CD8-positive, alpha-beta memory T cell (primary cell): ENCODE measurements at places on chromosomes 12 and 14. TPM values are rescaled to one million over a fixed set of nuclear protein-coding genes. Genes with fewer than 3 reads are reported as not detected.

The LMNTD1 gene
- polyA plus RNA-seq = not detected

The CLEC4A gene
- 0.66 TPM for polyA plus RNA-seq

The PMEL gene
- not detected for polyA plus RNA-seq

The NKX2-1 gene
- polyA plus RNA-seq = not detected

The MAP1LC3B2 gene
- polyA plus RNA-seq = 5.8 TPM

The CLEC4E gene
- not detected for polyA plus RNA-seq

The FGD6 gene
- 0.36 TPM for polyA plus RNA-seq

DNA sequence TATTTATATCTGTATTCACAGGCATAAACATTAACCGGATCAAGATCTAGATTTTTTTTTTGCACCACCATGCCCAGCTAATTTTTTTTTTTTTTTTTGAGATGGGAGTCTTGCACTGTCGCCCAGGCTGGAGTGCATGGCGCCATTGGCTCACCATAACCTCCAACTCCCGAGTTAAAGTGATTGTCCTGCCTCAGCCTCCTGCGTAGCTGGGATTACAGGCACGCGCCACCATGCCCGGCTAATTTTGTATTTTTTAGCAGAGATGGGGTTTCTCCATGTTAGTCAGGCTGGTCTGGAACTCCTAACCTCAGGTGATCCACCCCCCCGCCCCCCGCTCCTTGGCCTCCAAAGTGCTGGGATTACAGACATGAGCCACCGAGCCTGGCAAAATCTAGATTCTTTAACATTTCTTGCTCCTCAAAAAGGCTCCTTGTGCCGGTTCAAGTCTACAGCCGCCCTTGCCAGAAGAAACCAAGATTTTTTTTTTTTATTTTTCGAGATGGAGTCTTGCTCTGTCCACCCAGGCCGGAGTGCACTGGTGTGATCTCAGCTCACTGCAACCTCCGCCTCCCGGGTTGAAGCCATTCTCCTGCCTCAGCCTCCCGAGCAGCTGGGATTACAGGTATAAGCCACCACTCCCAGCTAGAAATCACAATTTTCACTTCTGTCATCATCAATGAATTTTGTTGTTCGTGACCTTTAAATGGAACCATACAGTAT lies 36.9 kb upstream of the SLC2A3 start:
- no peaks in the 10 kb centered on the region for H3K36me3 ChIP-seq
- H3K27me3 ChIP-seq = no peaks in the 10 kb centered on the region
- peaks cover 19% of the 10 kb centered on the region for H3K4me1 ChIP-seq

DNA sequence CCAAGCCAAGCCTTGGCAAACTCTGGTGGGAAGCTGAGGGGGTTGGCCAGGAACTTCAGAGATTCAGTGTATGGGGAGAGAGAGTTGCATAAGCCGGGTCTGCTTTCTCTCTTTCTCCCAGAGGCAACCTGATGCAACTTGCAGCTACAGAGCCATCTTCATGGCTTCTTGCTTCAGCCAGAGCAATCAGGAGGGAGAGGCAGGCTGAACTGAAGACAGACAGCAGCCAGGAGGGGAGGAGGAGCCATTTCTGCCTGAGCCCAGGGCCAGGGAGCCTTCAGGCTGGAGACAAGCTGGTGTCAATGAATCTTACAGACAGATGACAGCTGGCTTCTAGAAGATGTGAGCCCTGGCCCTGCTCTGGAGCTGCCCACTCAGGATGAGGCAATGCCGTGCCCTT lies 18.7 kb downstream of the NPC2 start:
- no peak overlapping the region for H3K4me3 ChIP-seq
- H3K27ac ChIP-seq = no peak overlapping the region
- H3K27me3 ChIP-seq = no peaks in the 10 kb centered on the region
- DNase-seq = no peak
- H3K36me3 ChIP-seq = no peaks in the 10 kb centered on the region
- no peaks in the 10 kb centered on the region for H3K4me1 ChIP-seq

DNA sequence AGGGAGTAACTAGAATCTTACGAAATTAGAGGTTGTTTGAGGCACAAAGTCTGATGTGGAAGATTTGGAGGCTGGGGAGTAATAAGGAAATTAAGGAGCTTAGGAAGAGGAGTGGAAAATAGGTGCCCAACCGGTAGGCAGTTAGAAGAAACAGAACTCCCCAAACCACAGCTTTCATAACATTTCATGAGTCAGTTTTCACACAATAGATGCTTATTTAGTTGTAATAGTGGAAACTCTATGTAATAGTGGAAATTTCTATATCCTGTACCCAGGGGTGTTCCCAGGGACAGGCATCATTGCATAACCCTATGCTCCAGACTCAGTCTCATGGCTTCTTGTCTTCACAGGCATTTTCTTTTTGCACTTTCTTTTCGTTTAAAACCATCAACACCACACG lies 8.3 kb downstream of the C3AR1 start:
- H3K27ac ChIP-seq = no peak overlapping the region
- H3K4me1 ChIP-seq = no peaks in the 10 kb centered on the region
- DNase-seq = no peak
- H3K36me3 ChIP-seq = peaks cover 19% of the 10 kb centered on the region
- H3K27me3 ChIP-seq = no peaks in the 10 kb centered on the region

DNA sequence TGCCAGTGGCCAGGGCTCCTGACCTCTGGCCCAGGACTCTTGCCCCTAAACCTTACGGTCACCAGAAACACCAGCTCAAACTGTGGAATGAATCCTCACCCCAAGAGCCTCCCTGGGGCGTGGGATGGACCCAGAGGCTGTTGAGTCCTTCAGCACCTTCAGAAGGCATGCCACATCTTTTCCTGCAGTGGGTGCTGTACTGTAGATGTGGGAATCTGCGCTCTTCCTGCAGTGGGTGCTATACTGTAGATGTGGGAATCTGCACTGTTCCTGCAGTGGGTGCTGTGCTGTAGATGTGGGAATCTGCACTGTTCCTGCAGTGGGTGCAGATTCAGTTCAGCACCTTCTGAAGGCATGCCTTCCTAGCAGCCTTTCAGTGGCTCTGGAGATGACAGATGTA lies 1.2 kb downstream of the KRT82 start:
- H3K27me3 ChIP-seq = no peaks in the 10 kb centered on the region
- H3K4me1 ChIP-seq = no peaks in the 10 kb centered on the region
- H3K4me3 ChIP-seq = no peak overlapping the region
- H3K27ac ChIP-seq = no peak overlapping the region
- no peaks in the 10 kb centered on the region for H3K36me3 ChIP-seq
- DNase-seq = no peak

DNA sequence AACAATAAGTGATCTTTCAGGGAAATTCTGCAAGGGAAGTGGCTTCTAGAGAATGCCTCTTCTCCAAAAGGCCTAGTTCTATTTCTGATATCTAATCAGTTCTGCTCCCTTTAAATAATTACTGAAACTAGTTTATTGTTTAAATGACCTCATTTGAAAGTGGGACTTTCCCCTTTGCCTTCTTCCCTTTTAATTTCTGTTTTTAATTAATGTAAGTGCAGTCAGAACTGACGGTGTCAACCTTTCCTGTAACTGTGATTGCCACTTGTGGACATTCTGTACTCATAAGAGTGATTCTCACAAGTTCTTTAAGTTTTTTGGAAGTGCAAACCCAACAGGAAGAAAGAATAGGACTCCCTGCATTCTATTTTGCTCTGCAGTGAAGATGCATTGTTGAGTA lies 265.3 kb upstream of the PLEKHG7 start:
- H3K4me3 ChIP-seq = no peak overlapping the region
- H3K27me3 ChIP-seq = no peaks in the 10 kb centered on the region
- no peak for DNase-seq

DNA sequence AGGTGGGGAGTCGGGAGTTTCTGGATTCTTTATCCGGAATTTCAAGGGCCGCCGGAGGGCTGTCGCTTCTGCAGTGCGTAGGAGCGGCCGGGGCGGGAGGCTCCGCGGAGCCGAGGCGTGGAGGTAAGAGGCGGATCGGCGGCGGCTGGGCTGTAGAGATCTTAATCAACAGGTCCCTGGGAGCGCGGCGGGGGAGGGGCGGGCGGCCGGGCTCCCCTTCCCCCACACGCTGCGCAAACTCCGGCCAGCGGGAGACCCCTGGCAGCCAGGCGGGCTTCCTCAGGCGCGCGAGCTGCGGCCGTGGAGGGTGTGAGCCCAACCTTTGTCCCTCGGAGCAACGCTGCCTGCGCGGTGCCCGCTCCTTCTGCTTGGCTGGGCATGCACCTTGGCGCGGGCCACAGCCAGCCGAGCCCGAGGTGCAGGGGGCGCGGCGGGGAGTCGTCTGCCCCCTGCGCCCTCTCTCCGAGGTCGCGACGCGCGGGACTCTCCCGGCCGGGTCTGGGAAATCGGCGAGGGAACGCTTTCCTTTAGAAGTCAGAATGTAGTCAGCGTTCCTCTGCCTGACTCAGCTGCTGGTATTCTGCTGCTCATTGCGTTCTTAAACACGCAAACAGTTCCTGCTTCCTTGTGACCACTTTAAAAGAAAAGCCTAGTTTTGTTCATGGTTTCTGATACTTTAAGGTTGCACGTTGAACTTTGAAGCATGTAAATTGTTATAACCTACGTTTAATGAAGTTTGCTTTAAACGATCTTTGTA lies at the start of gene PALS1:
PALS1 (plus strand) TSS at position 25 of the 757 bp plus-strand sequence. CDS start 37,736 bp downstream, outside the sequence.
- H3K4me1 ChIP-seq = peaks cover 11% of the 10 kb centered on the region
- no peak for DNase-seq
- H3K4me3 ChIP-seq = peak within 1 kb of the TSS; percentile 81
- no peaks in the 10 kb centered on the region for H3K27me3 ChIP-seq
- H3K27ac ChIP-seq = peak within 1 kb of the TSS; percentile 56

- no peak overlapping the region for H3K27ac ChIP-seq
- no peaks in the 10 kb centered on the region for H3K36me3 ChIP-seq
- H3K4me3 ChIP-seq = no peak overlapping the region
- H3K27me3 ChIP-seq = no peaks in the 10 kb centered on the region
- no peaks in the 10 kb centered on the region for H3K4me1 ChIP-seq
These were observed 244.6 kb downstream of the SLC41A2 start for GRCh38 chr12:104713444-104713843.

DNA sequence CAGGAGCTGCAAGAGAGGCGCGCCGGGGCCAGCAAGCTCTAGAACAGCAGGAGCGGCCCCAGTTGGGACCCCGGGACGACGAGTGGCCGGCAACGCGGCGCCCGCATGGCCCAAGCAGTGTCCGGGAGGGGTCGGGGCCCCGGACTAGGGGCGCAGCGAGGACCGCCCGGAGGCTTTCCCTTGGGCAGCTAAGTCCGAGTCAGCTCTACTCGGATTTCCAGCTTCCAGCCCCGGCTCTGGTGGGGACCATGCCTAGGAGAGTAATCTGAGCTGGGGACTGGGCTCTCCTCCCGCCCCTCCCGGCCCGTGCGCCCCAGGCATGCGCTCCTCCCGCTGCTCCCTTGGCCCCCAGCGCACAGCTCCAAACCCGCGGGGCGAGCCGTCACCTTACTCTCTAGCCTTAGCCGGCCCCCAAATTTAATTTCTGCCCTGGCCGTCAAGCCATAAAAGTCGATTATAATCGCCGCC lies 41.6 kb upstream of the CAPRIN2 start:
- H3K4me3 ChIP-seq = peak overlapping the region; percentile 41
- no peaks in the 10 kb centered on the region for H3K4me1 ChIP-seq
- DNase-seq = no peak
- no peak overlapping the region for H3K27ac ChIP-seq
- no peaks in the 10 kb centered on the region for H3K36me3 ChIP-seq

DNA sequence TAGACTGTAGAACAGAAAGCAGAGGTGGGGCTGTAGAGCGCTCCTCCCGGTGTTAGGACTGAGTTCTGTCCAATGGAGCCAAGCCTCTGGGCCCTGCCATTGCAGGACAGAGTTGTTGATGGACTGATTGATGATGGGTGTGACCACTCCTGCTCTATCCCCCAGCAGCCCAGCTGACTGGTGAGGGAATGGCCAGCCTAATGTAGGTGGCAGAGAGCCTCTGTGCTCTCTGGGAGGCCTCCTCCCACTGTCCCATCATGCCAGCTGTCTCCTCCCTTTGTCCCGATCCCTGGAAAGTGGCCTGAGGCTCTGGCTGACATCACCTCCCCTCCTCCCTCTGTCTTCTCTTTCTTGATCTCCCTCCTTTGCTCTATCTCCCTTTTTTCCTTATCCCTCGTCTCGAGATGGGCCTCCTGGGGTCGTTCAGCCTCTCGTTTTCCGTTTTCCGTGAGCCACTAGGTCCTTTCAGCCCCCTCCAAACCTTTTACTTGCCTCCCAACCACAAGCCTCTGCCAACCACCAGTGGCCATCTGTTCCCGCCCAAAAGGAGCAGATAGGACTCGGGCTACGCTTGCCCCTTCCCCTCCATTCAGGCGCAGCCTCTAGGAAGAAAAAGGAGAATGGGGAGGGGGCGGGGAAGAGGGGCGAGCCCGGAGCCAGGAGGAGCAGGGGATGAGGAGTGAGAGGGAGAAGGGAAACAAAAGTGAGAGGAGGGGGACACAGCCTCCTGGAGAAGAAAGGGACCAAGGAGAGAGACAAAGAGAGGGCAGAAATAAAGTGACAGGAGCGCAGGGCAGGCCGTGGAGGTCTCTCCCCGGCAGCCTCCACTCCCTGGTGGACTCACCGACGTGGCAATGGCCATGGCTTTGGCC lies 572 bp downstream of the EFS start:
- H3K4me3 ChIP-seq = no peak overlapping the region
- no peak for DNase-seq
- H3K27me3 ChIP-seq = peaks cover 12% of the 10 kb centered on the region
- H3K27ac ChIP-seq = no peak overlapping the region

GRCh38 chr12:131085125-131085815 lies 131.6 kb downstream of the ADGRD1 start:
- no peaks in the 10 kb centered on the region for H3K36me3 ChIP-seq
- DNase-seq = no peak
- H3K4me3 ChIP-seq = no peak overlapping the region
- H3K27ac ChIP-seq = no peak overlapping the region
- H3K27me3 ChIP-seq = no peaks in the 10 kb centered on the region

- H3K27ac ChIP-seq = peak overlapping the region; percentile 49
- DNase-seq = no peak
- H3K4me1 ChIP-seq = no peaks in the 10 kb centered on the region
These were observed 57.9 kb upstream of the CCDC91 start for GRCh38 chr12:28132398-28132797.

DNA sequence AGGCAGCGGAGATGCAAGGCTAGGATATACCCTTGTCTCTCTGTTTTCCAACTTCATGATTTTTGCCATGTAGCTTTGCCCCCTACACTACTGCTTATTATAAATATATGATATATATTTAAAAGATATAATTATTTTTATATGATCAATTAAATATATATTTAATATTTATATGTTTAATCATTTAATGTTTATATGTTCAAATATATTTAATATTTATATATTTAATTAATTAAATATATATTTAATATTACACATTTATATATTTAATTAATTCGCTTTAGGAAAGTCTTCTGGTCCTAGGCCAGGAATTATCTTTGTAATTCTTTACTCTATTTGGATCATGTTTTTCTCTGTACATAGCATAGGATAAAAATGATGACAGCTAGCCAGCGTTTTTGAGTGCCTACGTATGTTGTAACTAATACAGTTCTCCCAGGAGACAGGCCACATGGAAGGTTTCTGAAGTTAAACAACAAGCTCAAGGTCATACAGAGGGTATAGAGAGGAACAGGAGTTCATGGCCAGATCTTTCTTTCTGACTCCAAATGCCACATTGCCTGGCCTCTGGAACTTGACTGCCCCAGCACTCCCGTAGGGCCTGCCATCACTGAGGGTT lies 192.5 kb downstream of the KCNA5 start:
- no peaks in the 10 kb centered on the region for H3K36me3 ChIP-seq
- no peak for DNase-seq
- H3K27me3 ChIP-seq = no peaks in the 10 kb centered on the region
- no peak overlapping the region for H3K4me3 ChIP-seq
